ENCODE measurements at places on chromosomes 2 and 18.

DNA sequence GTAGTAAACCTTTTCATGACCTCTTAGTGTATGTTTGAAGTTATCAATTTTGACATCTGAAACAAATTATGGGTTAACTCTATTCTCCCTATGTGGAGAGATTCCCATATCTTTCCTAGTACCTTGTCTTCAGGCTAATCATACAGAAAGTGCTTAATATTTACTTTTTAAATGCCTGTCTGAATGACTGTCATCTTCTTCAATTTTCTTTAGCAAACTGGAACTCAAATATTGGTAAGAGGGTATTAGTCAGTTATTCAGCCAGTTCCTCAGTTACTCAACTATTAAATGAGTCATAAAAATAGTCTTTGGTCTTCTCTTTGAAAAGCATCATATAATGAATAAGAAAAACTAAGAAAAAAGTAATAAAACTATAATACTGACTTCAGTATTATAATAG is 1038.0 kb upstream of the PIK3C3 start:
- no peak for DNase-seq

DNA sequence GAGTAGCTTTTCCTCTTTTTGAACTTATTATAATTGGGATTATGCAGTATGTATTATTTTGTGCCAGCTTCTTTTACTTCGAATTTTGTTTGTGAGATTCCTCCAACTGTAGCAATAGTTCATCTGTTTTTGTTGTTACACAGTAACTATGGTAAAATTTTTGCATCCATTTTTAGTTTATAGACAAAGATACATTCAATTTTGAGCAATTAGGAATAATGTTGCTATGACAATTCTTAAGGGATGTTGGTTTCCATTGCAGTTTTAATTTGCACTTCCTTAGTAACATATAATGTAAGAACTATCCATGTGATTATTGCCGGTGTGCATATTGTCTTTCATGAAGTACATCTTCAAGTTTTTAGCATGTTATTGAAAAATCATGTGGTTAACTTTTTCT is 20.7 kb downstream of the CCDC102B start:
- DNase-seq = no peak

DNA sequence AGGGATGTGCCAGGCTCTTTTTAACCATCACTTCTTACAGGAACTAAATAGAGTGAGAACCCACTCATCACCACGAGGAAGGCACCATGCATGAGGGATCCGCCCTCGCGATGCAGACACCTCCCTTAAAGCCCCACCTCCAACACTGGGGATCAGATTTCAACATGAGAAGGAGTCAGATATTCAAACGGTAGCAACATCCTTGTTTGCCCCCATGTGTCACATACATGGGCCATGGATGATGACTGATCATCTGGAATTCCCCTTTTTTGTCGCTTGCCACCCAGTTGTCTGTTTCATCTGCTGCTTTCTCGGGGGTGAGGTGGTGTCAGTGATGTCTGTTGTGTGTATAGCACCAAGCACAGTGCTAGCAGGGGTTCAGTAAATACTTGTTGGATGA is 57.9 kb downstream of the NCK2 start:
- DNase-seq = no peak

DNA sequence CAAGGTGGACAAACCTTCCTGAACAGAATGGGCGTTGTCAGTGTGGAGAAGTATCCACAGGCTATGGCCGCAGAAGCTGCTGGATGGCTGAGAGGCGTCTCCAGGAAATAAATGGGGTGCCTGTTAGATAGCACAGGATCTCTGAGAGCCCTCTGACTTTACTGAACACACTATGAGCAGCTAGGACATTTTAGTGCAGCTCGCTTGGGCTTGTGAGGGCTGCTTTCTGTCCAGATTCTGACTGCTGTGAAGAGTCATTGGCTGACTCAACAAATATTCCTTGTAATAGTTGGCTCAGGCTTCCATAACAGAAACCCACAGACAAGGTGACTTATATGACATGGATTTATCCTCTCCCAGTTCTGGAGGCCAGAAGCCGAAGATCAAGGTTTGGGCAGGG is 100.2 kb upstream of the SNTG2 start:
- DNase-seq = no peak

DNA sequence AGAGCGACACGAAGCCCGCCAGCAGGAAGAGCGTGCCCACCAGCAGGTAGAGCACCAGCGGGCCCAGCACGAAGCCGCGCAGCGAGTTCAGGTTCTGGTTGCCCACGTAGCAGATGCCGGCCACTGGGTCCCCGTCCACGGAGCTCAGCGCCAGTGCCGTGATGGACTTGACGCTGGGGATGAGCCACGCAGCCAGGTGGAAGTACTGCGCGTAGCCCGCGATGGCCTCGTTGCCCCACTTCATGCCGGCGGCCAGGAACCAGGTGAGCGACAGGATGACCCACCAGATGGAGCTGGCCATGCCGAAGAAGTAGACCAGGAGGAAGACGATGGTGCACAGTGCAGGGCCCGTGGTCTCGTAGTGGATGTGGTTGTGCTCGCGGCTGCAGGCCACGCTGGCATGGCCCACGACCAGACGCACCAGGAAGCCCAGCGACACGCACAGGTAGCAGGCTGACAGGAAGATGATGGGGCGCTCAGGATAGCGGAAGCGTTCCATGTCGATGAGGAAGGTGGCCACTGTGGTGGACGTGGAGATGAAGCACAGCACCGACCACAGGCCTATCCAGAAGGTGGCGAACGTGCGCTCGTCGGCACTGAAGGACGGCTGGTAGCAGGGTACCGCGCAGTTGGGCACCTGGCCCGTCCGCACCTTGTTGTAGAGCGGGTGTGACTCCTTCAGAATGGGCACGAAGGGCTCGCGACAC is 2.1 kb downstream of the FZD5 start:
- DNase-seq = no peak

GRCh38 chr18:26919627-26920026 is 54.1 kb upstream of the AQP4 start:
- no peak for DNase-seq

DNA sequence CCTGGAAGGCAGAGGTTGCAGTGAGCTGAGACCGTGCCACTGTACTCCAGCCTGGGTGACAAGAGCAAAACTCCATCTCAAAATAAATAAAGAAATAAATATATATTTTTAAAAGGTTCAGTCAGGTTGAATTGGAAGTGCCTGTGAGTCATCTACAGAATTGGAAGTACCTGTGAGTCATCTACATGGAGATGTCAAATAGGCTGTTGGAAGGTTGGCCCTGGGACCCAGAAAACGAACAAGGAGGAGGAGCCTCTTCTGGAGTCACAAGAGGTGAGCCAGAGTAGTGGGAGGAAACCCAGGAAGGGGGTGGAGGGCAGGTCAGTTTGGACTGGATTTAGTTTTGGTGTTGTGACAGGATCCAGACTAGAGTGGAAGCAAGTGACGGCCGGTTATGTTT is 15.2 kb upstream of the SCYGR1 start:
- no peak for DNase-seq

DNA sequence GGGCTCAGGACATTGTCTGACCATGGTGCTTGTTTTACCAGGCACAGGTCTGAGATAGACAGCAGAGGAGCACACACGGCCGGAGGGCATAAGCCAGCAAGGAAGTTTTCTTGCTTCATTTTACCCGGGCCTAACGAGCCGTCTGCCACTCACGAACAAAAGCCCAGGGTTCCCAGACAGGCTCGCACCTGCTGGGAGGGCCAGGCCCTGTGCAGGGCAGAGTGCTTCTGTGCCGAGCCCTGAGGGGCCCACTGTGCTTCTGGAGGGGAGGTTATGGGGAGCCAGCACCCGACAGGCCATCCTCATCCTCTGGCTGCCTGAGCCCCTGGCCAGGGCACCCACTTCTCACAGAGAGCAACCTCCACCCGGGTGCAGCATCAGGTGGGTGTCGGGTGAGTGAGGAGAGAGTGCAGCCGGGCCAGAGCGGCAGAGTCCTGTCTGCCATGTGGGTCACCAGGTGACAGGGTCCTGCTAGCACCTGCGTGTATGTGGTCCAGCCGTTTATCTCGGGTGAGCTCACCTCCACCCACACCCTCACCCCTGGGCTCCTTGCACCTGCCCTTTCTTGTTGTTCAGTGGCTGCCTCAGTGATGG is 297.9 kb downstream of the NDUFA10 start:
- DNase-seq = no peak

- no peak for DNase-seq
Observed at GRCh38 chr18:23994361-23994902, 20.1 kb upstream of the TTC39C start.
